ENCODE measurements at places on chromosomes 16 and 17.

- no peak for DNase-seq
Measured at GRCh38 chr16:89285381-89285780, 67.9 kb downstream of the ZNF778 start.

GRCh38 chr16:67648088-67648763 lies 3.3 kb downstream of the CARMIL2 start:
- no peak for DNase-seq

DNA sequence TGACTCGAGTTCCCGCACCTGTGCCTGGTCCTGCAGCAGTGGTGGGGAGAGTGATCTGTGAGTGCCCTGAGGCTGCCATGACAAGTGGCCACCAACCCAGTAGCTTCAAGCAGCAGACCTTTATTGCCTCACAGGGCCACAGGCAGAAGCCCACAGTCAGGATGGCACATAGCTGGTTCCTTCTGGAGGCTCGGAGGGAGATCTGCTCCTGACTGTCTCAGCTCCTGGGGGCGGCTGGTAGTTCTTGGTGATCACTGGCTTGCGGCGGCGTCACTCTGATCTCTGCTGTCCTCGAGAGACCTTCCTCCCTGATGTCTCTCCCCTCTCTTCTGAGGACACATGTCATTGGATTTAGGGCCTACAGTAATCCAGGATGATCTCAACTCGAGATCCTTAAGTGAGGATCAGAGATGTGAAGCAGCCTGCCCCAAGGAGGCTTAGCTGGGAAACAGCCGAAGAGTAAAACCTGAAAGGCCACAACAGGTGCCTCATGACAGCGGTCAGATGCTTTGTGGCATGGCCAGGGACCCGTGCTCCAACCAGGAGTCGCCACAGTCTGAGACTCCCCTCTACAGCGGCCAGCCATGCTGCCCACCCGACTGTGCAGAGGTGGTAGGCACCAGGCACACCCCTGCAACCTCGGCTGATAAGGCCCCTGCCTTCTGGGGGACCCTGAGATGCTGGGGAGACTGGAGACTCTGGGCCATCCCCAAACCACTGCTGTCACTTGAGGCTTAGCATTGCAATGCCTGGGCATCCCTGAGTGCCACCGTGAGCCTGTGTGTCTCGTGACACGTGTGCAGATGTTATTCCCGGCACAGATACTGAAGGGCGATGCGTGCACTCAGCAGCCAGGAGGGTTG lies 30.0 kb upstream of the SLC38A10 start:
- DNase-seq: peak; percentile 97

DNA sequence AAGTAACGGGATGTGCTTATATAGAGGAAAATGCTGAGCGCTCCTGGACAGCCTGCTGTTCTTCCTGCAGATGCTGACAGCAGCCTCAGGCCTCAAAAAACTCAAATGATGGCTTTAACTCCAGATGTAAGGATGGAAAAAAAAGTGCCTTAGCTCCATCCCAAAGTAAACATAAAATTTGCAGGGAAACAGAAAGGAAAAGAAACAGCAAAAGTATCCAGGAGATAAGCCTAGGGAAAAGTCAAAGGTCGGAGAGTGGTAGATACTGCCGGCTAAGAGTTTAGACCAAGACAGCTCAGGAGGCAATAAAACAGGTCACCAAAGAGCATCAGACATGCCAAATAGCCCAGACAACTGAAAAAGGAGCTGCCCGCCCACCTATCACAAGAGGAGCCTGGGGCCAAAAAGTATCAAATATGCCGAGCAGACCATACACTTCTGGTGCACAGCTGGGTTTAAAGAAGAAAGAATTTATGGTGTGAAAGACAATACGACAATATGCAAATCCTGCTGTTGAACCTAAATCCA lies 6.9 kb downstream of the KRT31 start:
- DNase-seq: no peak

DNA sequence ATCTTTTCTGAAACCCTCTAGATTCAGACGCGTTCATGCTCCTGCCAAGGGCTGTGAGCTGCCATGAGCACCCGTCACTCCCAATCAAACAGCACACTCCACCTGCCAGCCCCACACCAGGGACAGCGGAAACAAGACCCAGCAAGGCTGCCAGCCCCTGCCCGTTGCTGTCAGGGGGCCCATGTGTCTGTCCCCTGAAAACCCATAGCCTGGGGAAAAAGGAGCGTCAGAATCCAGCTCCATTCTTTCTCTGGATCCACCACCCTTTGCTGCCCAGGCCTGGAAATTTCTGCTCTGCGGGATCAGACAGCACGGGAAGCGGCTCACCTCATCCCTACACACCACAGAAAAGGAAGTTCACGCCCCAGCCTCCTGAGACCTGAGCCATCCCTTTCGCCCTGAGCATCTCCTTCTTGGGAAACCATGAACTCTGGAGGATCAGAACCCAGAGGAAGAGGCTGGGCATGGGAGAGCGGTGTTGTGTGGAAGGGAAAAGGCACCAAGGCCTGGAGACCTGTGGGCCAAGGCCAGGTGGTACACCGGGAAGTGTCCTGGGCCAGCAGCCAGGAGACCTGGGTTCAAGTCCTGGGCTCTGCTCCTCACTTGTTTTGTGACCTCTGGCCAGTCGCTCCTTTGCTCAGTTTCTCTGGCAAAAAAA lies 51.5 kb upstream of the RCVRN start:
- DNase-seq: no peak
